ENCODE measurements at places on chromosomes 1 and 21.

- no peaks in the 10 kb centered on the region for H3K4me1 ChIP-seq
- H3K36me3 ChIP-seq: no peaks in the 10 kb centered on the region
- no peak for DNase-seq
Observed at GRCh38 chr21:28537371-28538079, 455.2 kb downstream of the LTN1 start.

DNA sequence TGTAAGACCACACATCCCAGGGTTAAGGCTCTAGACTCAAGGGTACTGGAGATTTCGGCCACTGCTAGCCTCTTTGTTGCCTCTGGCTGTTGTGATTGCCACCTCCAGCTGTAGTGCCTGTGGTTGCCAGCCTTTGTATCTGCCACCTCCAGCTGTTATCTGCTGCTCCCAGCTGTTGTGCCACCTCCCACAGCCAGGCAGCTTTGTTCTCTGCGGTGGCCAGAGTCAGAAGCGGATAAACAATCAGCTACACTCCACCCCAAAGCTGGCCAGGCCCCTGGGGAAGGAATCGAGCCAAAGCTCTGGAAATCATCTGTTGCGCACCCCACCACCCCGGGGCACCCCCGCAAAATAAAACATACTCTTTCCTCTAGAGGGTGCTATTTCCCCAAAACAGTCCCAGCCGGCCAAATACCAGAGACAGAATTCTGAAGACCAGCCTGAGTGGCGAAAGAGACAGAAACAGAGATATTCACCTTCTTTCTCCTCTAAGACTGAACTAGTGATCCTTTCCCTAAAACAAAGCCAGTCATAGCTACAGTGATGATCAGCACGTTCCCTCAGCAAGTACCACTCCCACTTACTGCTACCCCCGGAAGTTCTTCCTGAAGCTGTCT is 14.8 kb upstream of the PIGM start:
- no peak for DNase-seq
- H3K4me1 ChIP-seq: peaks cover 16% of the 10 kb centered on the region
- H3K36me3 ChIP-seq: no peaks in the 10 kb centered on the region

- H3K27me3 ChIP-seq: no peaks in the 10 kb centered on the region
- H3K27ac ChIP-seq: no peak overlapping the region
- no peak overlapping the region for H3K4me3 ChIP-seq
Observed at GRCh38 chr21:39251326-39251725, 62.1 kb downstream of the BRWD1 start.

GRCh38 chr1:100730130-100730529 is 10.6 kb downstream of the VCAM1 start:
- H3K27me3 ChIP-seq: no peaks in the 10 kb centered on the region
- H3K4me1 ChIP-seq: no peaks in the 10 kb centered on the region
- no peak overlapping the region for H3K4me3 ChIP-seq
- H3K27ac ChIP-seq: no peak overlapping the region

DNA sequence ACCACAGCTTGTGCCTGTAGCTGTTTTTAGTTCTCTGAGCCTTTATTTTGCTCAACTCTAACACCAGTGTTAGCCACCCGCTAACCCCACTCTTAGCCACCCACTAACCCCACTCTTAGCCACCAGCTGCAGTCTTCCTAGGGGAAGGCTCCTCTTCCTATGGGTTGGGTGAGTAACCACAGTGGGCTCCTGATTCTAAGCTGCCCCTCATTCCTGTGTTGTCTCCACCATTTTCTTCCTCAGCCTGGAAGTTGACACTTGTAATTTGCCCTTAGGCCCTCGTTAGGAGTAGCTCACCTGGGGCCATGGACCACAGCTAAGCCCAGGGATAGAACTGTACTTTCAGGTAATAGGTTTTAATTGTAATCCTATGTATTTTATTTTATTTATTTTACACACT is 782.9 kb upstream of the TPTE start:
- H3K27me3 ChIP-seq: no peaks in the 10 kb centered on the region
- no peak overlapping the region for H3K27ac ChIP-seq
- peak; percentile 92 for DNase-seq
